Neural progenitor cell (in vitro differentiated cells): ENCODE measurements at places on chromosomes 12 and 14.

GRCh38 chr12:98646294-98647090 is 1.4 kb downstream of the APAF1 start:
- peak; percentile 8 for DNase-seq

DNA sequence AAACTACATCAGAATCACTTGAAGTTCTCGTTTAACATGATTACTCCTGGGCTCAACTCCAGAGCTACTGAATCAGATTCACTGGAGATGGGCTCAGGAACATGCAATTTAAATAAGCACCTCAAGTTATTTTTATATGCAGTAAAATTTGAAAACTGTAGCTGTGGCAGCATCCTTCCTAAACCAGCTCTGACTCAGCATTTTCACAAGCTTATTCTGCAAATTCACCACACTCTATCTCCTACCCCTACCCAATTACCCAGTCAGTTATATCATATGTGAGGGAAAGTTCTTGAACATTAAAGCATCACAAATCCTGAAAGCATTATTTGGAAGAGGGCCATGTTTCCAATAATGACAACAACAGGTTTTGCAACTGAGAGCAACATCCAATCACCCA is 24.2 kb upstream of the LRRC9 start:
- DNase-seq, result no peak

GRCh38 chr14:52244328-52244727 is 23.2 kb upstream of the PTGDR start:
- DNase-seq, result no peak

GRCh38 chr14:76863724-76864407 is 37.7 kb downstream of the LRRC74A start:
- DNase-seq, result no peak

DNA sequence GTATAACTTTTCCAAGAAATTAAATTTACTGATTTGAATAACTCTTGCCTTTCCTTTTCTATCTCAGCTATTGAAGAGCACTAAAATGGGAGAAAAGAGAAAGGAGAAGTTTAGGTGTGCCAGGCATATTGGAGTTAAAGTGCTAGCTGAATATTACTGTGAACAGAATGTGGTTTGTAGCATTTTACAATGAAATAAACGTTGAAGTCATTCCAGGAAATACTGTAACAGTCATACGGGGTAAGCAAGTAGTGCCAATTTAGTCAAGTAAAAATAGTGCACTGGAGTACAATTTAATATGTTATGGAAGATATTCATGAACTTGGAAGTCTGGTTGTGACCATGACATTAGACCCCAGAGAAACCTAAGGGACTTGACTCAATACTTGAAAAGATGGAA is 62.1 kb downstream of the E2F7 start:
- DNase-seq, result no peak

DNA sequence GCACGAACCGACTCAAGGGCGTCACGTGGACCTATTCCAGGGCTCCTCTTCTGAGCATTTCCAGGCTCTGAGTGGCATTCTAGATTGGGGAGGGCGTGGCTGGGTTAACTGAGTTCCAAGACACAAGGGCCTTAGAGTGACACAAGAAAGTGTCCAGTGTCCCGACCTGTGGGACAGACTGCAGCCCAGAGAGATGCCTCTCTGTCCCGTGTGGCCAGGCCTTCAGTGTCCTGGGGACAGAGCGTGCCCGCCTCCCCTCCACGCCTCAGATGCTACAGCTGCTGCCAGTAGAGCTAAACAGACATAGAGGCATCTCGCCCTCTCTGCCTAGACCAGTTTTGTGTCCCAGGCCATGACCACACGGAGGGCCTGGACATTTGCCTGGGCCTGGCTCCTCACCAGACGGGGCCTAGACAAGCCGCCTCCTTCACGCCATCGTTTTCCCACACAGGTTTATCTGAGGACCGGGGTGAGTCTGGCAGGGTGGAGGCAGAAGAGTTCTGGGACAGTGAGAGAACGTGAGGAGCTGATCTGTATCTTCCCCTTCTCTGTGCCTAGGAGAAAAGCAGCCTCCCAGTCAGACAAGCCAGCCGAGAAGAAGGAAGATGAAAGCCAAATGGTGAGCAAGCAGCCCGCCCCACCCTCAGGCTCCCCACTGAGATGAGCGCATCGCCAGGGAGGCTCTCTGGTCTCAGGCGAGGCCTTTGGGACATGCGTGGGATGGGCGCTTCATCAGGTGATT is 27.1 kb downstream of the DEGS2 start:
- DNase-seq, result no peak

DNA sequence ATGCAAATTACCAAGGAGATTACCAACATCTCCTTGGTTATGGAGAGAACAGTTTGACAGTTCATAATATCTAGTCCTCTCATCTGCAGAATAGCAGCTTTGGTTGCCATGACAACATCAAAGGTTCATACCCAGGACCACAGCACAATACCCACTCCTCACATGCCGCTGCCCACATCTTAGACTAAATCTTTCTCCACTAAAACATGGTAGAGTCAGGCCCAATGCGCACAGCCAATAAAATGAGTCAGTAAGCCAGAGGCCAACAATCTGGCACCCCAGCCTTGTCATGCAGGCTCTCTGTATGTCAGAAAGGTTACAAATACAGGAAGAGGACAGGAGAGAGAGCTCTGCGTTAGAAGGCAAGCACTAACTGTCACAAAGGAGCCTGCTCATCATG is 70.6 kb downstream of the KCNK10 start:
- no peak for DNase-seq

DNA sequence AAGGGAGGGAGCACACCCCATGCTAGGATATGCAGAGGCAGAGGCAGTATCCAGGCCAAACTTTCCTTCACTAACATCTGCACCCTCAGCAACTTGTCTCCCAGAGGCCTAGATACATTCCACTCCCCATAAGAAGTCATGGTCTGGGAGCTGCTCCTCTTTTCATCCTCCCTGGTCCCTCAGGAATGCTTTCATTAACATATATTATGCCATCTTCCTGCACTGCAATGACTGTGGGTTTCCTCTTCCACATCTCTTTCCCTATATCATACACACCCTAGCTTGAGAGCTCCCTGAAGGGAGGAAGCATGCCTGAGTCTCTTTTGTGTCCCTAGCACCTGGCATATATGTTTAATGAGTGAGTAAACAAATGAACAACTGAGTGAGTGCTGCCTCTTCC is 8.6 kb downstream of the DDN start:
- no peak for DNase-seq

DNA sequence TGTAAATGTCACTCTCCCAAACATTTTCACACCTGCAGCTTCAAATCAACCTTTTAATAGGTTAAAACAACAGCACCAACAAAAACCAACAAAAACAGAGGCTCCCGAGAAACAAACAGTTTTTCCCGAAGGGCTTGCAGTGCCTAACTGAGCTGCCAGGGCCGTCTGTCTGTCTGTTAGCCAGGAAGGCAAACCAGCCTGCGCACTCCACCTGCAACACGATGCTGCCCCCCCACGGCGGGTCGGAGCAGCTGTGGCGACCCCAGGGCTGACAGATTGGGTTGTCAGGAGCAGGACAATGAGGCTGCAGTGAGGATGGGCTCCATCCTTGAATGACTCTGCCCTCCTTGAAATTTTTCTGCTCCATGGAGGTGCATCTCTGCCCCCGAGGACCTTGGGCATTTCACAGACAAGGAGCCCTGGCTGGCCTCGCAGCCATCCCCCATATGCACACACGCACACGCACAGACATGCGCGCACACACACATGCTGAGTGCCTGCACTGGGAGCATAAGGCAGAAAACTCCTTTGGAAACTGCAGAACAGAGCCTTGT is 2.6 kb downstream of the RTL1 start:
- DNase-seq, result peak; percentile 87

DNA sequence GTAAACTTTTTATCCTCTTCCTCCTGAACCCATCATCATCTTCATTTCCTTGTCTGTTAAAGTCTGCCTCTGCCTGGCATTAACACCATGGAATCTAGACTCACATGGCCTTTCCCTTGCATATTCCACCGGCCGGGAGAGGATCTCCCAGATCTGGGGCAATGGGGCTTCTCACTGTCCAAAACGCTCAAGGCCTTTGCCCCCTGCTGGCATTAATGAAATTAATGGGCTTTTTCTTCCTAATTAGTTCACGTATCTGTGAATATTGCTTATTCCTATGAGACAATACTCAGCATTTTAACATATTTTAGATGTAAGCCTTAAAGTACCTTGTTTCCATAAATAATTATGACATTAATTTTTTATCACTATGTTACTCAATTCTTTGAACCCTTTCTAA is 42.9 kb upstream of the CAPRIN2 start:
- DNase-seq, result no peak

- no peak for DNase-seq
Observed at GRCh38 chr12:105644770-105645169, 314.3 kb downstream of the C12orf75 start.

DNA sequence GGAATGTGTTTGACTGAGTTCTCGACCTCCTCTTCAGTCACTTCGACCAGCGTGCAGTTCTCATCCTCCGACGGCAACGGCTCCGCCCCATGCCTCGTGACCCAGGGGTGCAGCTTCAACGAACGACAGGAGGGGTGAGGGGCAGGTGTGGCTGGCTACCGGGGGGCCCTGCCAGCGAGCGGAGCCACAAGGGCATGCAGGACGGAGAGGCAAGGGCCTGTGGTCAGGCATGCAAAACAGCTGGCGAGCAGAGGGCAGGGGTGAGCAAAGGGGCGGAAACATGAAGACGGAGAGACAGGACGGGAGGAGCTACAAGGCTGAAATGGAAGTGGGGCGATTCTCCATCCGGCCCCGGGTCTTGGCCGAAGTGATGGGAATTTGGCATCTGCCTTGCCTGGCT is 38.7 kb downstream of the P2RX4 start:
- DNase-seq, result no peak

DNA sequence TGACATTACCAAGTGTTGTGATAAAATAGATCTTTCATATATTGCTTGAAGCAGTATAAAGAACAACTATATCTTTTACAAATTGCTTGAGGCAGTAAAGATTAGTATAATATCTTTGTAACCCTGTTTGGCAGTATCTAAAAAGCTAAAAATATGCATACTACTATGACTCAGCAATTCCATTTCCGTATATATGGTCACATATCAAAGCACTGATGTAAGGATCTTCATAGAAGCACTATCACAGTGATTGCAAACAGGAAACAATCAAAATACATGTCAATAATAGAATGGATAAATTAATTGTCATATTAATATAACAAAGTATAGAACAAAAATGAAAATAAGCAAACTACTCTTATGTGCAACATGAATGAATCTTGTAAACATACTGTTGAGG is 158.4 kb upstream of the IGF1 start:
- no peak for DNase-seq

DNA sequence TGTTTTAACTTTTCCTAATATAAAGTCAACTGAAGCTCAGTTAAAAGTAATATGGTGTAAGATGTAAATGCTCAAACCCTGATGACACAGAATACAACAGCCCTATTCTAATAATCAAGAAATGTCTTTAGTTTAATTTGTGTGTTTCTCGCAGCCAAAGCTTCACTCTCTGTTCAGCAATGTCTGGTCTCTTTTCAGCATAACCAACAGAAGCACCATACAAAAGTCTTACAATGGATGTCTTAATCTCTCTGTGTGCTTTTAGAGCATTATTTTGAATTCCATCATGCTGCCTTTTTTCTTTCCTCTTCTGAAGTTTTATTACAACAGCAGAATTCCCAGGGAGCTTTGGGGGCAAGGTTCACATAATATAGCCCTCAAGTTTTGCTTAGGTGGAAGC is 210.2 kb upstream of the NPAS3 start:
- no peak for DNase-seq

DNA sequence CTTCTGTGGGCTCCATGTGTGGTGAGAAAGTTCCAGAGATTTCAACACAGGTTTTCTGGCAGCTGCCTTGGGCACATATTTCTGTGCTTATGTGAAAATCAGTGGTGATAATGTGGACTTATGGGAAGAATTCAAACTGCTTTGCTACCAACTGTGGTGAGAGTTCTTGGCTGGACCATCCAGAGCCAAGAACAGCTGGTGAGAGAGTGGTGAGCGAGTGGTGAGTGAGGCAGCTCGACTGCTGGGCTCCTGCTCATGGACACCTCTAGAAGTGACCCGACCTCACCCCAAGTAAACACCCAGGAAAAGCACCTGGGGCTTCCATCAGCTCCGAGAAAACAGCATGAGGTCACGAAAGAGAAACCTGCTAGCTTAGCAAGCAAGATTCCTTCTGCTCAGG is 106.4 kb downstream of the PIWIL1 start:
- no peak for DNase-seq

GRCh38 chr14:58249611-58250010 is 5.0 kb downstream of the PSMA3 start:
- DNase-seq, result no peak

DNA sequence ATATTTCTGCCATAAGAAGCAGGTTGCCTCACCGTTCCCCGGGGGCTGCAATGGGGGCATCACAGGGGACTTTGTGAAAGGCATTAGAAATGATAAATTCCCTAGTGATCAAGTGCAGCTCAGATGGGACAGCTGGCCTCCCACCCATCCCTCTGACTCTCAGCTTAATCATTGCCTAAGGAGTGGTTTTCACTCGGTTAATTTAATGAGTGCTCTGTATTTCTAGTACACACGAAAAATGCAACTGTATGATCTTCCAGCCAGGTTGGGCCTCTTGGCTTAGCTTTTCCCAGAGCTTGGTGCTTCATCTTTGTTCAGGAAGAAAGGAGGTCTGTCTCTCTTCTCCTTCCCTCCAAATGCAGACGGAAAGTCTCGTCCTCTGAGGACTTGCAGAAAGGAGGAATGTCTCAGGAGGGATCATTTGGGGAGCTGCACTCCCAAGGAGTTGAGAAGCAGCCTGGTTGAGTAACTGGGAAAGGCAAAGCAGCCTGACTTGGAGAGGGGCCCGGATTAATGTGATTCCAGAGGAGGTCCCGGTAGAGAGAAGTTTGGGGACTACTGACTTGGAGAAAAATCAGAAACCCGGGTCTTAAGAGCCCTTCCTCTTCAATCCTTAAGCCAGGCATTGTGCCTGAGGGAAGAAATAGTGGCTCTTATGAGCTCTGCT is 7.2 kb downstream of the CD9 start:
- no peak for DNase-seq

DNA sequence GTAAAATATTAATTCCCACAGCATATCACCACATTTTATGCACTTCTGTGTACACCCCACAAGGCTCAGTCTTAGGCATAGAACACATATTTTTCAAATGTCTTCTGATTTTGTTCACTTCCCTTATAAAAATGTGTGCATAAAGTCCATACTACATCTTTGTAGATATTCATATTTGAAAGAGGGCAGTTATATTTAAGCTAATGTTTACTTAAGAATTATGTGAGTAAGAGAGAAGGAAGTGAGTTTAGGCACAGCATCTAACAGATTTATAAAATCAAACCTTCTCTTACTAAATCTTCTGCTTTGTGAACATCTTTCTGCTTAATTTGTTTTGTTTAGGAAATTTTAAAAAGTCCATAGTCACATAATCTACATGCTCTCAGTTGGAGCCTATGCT is 648.1 kb downstream of the FSCB start:
- no peak for DNase-seq
